ENCODE measurements at places on chromosomes 13 and 19.
A peak's percentile ranks its signal among the peaks of the same experiment; 100 is the strongest.

GRCh38 chr13:21576426-21576825 is 27.5 kb downstream of the MICU2 start:
- no peak for DNase-seq

GRCh38 chr13:95434111-95434510 is 118.4 kb upstream of the CLDN10 start:
- no peak for DNase-seq

- DNase-seq, result no peak
Observed at GRCh38 chr19:23999821-24000610, 85.3 kb downstream of the ZNF726 start.

DNA sequence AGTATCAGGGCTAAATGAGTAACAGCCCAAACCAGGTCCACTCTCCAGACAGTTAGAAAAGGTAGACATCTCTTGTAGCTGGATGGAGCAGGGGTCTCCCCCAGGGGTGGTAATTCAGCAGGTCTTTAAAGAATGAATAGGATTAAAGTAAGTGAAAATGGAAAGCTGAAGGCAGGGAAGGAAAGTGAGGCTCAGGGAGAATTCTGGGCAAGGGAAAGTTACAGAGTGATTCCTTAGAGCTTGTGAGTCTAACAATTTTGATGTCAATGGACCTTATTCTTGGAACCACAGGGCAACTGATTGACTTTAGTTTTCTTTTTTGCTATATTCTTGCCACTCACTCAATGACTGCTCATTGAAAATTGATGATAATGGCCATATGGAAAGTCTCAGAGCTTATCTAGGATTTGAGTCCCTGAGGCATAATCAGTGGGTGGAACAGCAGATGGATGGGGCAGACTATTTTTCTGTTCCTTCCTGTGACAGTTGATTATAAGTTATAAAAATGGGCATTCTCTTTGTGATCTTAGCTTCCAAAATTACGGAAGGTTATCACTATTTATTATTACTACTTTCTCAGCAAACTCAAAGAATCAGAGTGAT is 76.9 kb downstream of the LRCH1 start:
- DNase-seq, result no peak

DNA sequence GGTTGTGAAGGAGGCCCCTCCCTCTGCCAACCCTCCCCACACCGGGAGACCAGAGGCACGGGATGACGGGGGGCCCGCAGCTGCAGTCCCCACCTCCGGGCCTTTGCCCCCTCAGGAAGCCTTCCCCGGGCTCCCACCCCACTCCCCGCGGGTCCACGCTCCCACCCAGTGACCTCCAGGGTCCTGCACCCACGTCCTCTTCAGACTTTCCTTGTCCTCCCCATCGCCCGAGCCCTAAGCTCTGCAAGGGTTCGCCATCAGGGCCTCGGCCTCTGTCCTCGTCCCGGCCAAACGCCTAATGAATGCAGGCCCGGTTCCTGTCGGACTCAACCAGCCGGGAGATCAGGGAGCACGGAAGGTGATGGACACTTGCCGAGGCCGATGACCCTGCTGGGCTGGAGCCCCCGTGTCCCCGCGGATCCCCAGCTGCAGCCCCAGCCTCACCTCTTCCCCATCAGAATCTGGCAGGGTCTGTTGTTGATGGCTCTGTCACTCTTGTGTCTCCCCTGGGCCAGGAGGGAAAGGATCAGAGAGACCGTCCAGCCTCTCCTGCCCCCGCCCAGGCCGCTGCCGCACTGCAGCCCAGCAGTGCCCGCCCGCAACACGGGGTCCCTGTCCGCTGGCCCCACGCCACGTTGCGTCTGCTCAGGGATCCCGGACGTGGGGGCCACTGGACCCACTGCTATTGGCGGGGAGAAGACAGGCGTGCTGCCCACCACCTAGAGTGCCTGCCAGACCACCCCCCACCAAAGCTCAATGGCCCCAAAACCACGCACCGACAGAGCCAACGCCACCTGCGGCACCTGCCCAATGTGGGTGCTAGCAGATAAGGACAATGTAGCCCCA is 5.7 kb downstream of the ATP8B3 start:
- no peak for DNase-seq

DNA sequence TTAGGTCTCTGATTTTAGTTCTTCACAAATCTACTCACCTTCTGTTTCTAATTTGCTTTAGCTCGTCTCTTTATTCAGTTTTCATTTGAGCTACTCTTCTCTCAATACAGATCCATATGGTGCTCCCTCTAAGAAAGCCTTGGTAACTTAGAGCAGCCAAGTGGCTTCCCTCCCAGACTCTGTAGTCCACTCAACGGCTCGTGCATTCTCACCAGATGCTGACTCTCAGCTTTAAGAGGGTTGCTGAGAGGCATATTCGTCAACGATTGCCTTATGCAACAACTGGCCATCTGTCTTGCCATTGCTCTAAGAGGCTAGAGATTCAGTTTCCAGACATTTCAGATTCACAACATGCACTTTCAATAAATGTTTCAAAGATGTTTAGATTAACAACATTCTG is 785.8 kb upstream of the SLC10A2 start:
- no peak for DNase-seq

DNA sequence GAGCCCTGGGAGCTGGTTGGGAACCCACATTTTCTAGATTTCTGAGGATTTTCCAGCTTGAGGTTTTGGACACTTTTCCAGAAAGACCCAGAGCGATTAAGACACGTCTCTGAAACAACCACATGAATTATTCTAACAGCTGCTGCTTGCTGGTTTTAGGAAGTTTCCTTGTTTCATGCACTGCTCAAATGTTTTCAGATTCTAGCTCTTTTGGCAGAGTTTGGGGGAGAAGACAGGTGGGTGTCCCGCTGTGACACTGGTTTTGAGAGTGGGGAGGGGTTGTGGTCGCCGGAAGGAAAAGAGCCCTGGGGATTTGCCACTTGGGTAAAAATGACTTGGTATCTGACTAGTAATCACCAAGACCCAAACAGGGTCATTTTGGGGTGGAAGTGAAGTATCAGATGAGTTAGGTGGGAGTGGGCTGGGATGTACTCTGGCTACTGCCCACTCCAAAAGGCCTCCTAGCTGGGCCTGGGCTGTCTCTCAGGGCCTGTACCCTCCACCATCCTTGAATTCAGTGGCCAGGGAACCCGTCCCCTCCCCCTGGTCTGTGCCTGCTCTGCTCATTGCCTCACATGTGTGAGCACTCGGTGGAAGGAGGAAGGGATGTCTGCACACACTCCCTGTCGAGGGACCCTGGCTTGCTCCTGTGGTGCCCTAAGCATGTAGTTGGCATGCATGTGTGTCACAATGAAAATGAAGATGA is 13.2 kb downstream of the GATAD2A start:
- DNase-seq, result no peak

- no peak for DNase-seq
Observed at GRCh38 chr19:16591803-16592556, 19.8 kb upstream of the SLC35E1 start.

DNA sequence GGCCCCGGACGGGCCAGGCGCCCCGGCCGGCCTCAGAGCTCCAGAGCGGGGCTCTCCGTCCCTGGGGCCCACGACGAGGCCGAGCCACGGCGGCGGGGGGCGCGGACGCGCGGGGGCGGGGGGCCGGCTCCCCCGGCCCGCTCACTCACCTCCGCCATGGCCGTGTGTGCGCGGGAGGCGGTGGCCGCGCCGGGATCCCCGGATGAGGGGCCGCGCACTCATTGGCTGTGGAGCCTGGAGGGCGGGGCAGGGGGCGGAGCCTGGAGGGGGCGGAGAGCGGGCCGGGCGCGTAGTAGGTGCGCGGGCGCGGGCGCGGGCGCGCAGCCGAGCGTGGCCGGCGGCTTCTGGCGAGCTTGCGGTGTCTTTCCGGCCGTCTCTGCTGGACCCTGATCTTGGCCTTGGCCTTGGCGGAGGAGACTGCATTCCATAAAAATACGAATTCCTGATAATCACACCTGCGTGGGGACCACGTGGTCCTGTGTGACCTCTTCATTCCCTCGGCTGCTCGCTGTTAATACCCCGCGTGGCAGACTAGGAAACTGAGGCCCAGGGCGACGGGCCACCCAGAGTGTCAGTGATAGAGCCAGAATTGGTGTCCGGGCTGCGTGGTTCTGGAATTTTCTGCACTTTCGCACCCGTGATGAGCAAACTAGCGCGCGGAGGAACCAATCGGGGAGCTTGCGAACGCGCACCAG is at the start of gene MIER2:
TSS of gene MIER2 (minus strand) at position 172 of the 695 bp plus-strand sequence. CDS start at position 158, 14 bp downstream.
- DNase-seq, result peak; percentile 77

DNA sequence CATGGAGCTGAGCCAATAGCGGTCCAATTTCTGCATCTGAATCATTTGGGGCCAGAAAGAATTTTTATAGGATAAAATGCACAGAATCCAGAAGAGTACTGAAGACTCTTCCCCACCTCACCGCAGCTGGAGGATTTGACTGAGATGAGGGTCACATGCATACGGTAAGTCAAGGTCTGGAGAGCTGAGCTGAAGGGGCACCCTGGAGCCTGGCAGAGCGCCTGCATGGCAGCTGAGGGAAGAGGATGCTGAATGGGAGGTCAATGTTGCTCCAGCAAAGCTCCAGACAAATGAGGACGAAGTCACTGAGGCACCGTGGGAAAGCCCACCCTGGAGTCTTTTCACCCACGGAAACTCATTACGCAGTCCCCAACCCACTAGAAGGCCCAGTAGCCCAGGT is 43.4 kb upstream of the ATP12A start:
- no peak for DNase-seq

GRCh38 chr13:97139691-97140090 is 82.4 kb upstream of the MBNL2 start:
- no peak for DNase-seq

DNA sequence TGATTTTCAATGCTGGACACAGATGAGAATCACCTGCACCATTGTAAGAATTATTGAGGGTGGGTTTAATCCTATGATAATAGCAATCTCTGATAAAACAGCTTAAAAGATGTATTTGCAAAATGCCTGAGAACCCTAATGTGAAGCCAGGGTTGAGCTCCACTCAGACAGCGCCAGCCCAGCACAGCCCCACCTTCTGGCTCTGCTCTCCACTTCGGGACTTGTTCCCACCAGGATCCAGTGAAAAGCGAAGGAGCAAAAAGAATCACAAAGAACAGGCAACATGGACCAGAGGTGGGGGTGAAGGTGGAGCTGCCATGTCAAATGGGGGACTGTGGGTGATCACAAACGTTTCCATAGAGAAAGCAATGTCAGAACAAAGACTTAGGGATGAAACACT is 18.6 kb upstream of the ZNF816 start:
- DNase-seq, result no peak

DNA sequence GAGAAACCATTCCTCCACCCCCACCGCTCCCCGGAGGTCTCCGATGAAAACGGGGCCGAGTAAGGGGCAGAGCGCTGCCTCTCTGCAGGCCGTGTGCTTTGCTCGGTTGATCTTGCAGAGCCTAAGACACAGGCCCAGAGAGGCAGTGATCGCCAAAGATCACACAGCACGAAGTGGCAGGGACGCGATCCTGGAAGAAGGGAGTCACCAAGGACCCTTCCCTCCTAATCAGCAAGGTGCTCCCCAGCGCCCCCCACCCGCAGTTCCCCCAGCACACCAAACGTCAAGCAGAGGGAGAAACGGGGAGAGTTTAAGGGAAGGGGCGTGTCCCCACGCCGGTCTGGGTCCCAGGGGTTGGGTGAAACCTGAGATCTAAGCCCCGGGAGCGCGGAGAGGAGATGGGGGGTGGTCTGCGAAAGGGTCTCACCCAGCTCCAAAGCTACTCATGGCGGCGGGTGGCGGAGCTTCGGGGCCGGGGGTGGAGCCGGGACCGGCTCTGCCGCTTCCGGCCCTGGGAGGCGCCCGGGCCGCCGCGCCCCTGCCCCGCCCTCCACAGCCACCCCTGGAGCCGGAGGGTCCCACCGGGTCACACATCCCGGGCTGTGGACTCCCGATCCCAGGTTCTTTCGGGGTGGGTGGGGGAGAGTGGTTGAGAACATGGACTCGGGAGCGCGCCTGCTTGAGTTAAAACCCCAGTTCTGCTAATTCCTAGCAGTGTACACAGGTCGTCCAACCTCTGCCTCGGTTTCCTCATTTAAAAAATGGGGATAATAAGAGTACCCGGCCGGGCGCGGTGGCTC is at the start of gene EML2:
TSS of gene EML2 (minus strand) at position 468 of the 800 bp plus-strand sequence. CDS start at position 447, 21 bp downstream.
- DNase-seq, result peak; percentile 29

GRCh38 chr13:41900918-41901317 is 60.0 kb downstream of the VWA8 start:
- DNase-seq, result no peak

- no peak for DNase-seq
Observed at GRCh38 chr13:77696879-77697216, 639 bp upstream of the SLAIN1 start.

DNA sequence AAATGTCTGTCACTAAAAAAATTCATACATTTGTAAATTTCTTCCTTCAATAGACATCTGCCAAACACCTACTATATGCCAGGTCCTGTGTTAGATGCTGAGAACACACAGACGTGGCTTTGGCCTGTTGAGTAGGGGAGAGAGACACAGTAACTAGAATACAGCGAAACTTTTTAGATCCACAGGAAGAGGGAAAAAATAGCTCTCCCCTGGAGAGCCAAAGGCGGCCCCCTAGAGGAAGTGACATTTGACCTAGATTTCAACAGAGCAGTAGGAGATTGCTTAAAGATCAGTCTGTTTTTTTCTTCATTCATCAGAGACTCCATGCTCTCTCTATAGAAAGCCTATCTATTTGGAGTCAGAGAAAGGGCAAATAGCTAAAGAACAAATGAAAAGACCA is 11.3 kb downstream of the LCP1 start:
- no peak for DNase-seq

GRCh38 chr19:55259540-55260210 is 858 bp upstream of the PPP6R1 start:
- DNase-seq, result no peak

DNA sequence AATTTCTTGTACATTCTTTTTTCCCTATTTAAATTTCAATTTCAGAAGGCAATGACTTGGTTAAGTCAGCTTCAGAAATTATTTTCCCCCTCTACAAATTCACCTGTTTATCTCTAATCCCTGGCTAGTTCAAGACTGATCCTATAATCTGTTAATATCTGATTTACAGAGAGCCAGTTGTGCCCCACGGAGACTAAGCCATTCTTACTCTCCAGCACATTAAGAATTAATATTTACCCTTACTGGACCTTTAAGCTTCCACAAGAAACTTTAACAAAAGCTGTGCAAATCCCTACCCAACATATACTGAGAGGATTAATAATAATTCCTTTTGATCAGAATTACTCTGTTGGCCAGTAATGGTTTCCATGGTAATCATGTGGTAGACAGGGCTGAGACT is 786.2 kb downstream of the PCDH9 start:
- DNase-seq, result no peak

DNA sequence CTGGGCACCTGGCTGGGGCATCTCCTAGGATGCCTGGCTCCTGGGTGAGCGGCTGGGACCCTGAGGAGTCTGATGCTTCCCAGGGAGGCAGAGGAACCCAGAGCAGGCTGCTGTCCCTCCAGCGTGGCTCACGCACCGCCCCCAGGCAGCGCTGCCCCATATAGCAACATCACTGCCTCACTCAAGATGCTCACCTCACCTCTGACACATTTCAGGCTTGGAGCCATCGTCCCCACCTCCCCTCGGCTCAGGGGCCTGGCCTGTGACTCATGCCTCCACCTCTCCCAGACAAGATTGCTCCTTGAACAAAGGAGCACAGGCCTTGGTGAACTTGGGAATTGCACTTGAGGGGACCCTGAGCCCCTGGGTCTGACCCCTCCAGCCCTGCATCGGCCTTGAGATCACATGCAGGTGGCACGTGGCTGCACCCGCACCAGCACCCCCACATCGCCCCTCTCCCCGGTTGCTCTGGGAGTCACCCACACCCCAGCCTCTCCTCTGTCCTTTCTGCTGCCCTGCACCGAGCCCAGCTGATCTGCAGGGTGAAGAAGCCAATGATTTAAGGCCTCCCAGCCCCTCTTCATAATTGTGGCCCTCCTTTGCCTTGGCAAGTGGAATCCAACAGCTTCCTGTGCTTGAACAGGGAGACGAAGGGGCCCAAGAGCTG is 11.2 kb downstream of the CEBPA start:
- no peak for DNase-seq
